Activated CD4-positive, alpha-beta T cell treated with anti-CD3 and anti-CD28 coated beads for 36 hours (primary cell): ENCODE measurements at places on chromosomes 4 and X.

- no peak overlapping the region for H3K4me3 ChIP-seq
- peaks cover 8% of the 10 kb centered on the region for H3K4me1 ChIP-seq
- H3K27me3 ChIP-seq: no peaks in the 10 kb centered on the region
- no peak overlapping the region for H3K27ac ChIP-seq
- DNase-seq: no peak
- peaks cover 7% of the 10 kb centered on the region for H3K36me3 ChIP-seq
These were observed 2.4 kb upstream of the IRAK1 start for GRCh38 chrX:154022108-154022507.

DNA sequence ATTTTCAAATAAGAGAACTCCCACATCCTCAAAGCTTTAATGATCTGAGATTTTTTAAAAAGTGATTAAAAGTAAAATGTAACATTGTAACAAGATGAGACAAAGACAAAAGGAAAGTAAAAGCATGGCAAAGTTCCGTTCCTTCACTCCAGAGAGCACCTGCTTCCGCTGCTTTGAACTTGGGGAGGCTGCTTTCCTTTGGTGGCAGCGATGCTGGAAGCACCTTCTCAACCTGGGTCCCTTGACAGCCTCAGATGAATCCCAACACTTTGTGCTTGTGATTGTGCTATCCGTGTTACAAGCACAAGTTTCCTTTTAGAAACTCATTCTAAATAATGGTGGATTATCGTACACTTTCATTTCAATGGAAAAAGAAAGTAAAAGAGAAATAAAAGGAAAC, 59.7 kb downstream of the HADH start:
- peaks cover 88% of the 10 kb centered on the region for H3K4me1 ChIP-seq
- peak overlapping the region; percentile 74 for H3K4me3 ChIP-seq

- H3K36me3 ChIP-seq: peaks cover 24% of the 10 kb centered on the region
- H3K4me1 ChIP-seq: peaks cover 23% of the 10 kb centered on the region
- no peak overlapping the region for H3K27ac ChIP-seq
- no peaks in the 10 kb centered on the region for H3K27me3 ChIP-seq
- DNase-seq: no peak
- H3K4me3 ChIP-seq: no peak overlapping the region
These were observed 163.8 kb downstream of the ATRX start for GRCh38 chrX:77622233-77622632.

- H3K27ac ChIP-seq: no peak overlapping the region
- H3K4me1 ChIP-seq: peaks cover 4% of the 10 kb centered on the region
- peaks cover 55% of the 10 kb centered on the region for H3K27me3 ChIP-seq
- H3K36me3 ChIP-seq: no peaks in the 10 kb centered on the region
- H3K4me3 ChIP-seq: peak overlapping the region; percentile 48
These were observed 894 bp upstream of the SH3RF1 start for GRCh38 chr4:169271692-169272007.

DNA sequence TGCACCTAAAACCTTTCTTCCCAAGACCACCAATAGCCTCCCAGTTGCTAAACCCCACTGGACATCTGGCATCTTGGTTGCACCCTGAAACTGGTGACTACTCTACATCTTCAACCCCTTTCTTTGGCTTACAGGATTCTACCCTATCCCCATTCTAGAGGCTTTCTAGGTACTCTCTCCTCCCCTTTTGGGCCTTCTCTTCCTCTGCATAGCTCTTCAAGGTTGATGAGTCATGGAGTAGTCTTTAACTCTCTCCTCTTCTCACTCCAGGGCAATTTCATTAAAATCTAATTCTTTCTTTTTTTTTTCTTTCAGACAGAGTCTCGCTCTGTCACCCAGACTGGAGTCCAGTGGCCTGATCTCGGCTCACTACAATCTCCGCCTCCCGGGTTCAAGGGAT, 16.8 kb downstream of the APOO start:
- no peaks in the 10 kb centered on the region for H3K27me3 ChIP-seq
- H3K4me3 ChIP-seq: no peak overlapping the region

DNA sequence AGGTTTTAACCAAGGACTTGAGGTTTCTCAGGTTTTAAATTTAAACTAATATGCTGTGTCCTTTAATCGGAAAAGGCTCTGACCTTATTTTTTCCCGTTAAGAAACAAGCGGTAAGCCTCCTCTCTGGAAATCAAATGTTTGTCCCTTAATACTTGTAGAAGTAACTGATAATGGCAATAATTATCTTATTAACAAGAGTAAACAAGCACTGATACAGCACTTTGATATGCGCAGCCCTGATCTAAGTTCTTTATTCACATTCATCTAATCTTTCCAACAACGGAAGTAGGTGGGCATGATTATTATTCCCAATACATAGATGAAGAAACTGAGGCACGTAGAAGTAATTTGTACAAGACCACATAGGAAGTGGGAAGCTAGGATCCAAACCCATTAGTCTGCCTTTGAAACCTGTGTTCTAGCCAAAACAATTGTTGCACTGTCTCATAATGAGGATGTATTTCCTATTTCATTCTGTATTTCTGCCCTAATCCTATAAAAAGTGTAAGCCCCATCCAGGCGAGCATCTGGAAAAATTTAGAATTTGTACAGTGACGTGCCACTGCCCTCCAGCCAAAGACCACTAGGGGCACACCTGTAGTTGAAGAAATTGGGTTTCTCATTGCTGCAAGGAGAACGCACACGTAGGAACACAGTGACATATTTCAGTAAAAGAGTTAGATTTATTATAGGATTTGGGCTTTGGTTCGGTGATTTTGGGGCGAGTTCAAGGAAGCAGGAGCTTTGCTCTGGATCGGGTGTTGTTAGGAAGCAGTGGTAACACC, 606 bp downstream of the CXorf58 start:
- no peaks in the 10 kb centered on the region for H3K36me3 ChIP-seq
- H3K27ac ChIP-seq: peak overlapping the region; percentile 83
- H3K4me3 ChIP-seq: peak overlapping the region; percentile 61

DNA sequence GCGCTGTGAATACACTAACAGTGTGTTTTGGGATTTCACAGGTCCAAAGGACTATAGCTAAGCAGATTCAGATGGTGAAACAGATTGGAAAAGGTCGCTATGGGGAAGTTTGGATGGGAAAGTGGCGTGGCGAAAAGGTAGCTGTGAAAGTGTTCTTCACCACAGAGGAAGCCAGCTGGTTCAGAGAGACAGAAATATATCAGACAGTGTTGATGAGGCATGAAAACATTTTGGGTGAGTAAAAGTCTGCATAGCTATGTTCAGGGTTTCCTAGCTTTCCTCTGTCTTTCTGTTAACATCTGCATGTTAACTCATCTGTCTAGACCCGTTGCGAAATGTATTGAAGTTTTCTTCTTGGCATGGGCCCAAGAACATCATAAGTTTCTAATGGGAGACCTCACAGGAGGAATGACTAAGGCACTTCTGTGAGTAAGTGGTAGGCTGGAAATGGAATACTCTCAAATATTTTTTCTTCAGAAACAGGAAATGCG, 372.1 kb downstream of the BMPR1B start:
- peaks cover under 1% of the 10 kb centered on the region for H3K27me3 ChIP-seq
- H3K4me3 ChIP-seq: no peak overlapping the region
- H3K36me3 ChIP-seq: no peaks in the 10 kb centered on the region
- peaks cover 8% of the 10 kb centered on the region for H3K4me1 ChIP-seq
- peak; percentile 11 for DNase-seq
